ENCODE measurements at places on chromosomes 6 and 20.

- no peak for DNase-seq
Measured at GRCh38 chr6:126206504-126207246, 133.2 kb upstream of the CENPW start.

GRCh38 chr20:43761386-43762340, 34.9 kb upstream of the GTSF1L start:
- no peak for DNase-seq

DNA sequence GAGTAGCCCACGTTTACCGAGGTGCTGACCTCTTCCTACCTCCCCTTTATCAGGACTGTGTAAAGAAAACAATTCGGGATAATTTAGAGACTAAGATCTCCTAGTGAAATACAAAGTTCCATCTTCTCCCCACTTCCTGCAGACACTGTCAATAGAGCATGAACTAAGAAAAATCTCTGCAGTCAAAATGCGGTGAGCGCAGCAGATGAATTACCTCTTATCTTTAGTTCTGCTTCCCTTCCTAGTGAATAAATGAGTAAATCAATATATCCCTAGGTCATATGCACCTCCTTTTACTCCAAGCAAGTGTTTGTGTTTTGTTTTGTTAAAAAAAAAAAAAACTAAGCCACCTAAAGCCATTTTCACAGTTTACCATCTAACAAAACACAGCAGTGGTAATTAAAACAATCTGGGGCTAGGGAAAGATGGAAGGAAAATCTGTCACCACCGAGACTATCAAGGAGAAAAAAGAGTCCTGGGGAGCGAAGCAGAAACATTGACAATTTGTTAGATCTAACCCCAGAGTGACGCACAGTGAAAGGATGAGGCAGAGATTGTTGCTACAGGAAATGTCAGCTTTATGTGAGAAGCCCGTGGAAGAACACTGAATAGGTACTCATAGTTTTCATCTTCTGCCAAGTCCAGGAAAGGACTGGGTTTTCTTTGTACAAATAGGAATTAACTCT, 159.4 kb upstream of the SPTLC3 start:
- no peak for DNase-seq

GRCh38 chr6:167731216-167731615, 95.5 kb upstream of the AFDN start:
- no peak for DNase-seq

DNA sequence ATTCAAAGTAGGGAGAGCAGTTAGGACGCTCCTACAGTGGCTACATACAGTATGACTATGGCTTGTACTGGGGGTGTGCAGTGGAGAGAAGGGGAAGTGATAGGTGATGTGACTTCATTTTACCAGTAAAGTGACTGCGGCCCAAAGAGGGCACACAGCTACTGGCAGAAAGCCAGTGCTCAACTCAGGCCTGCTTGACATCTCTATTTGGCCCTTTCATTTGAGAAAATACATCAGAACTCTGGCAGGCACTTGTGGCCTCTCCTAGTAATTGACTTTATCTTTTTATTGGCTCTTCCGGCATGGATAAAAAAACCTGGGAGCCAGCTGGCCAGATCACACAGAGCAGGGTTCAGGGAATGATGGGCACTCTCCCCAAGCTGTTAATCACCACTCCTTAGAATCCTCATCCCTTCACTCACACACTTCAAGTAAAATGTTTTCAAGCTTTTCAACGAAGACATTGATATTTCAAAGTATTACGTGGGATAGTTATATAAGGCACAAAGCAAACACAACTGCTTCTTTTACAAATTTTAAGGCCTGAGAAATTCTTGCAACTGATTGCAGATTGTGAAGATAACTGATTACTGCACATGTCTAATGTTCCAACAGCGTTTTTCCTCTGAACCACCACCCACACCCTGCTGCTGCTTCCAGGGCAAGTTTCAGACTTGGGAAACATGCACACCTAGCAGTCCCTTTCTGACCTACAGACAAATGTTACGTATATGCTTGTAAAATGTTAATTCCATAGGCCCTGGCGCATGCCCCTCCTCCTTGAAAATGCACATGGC, 73.5 kb downstream of the TNFRSF21 start:
- no peak for DNase-seq

GRCh38 chr6:22036275-22036674, 260.6 kb downstream of the PRL start:
- DNase-seq = no peak

GRCh38 chr6:71383901-71384489, 95.4 kb downstream of the OGFRL1 start:
- no peak for DNase-seq

DNA sequence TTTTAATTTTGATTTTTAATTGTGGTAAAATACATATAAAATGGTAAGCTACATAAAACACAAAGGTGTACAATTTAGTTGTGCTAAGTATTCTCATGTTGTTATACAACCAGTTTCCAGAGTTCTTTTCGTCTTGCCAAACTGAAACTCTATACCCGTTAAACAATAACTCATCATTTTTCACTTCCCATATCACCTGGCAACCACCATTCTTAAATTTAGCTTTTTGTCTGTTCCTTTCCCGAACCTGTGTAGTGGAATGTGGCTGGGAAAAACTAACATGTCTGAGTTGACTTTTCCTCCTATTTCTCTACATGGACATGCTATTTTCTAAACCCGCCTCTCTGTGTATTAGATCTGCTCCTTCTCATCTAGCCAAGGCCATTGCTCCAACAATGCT, 27.6 kb downstream of the RPRD1B start:
- no peak for DNase-seq

DNA sequence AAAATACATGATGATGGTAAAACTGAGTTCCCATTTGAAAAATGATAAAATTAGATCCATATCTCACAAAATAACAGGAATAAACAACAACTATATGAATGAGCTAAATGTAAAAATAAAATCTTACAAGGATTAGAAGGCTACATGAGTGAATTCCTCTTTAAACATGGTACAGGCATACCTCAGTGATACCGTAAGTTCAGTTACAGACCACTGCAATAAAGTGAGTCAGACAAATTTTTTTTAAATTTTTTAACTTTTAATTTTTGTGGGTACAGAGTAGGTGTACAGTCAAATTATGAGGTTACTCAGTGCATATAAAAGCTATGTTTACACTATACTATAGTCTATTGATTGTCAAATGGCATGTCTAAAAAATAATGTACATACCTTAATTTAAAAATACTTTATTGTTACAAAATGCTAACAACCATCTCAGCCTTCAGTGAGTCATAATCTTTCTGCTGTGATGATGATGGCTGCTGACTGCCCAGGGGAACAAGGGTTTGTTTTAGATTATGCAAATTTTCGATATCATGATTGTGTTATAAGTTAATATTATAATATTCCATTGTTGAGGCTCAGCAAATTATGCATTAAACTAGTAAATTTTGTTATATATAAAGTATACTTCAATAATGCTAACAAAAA, 222.8 kb upstream of the RUNX2 start:
- DNase-seq = no peak

DNA sequence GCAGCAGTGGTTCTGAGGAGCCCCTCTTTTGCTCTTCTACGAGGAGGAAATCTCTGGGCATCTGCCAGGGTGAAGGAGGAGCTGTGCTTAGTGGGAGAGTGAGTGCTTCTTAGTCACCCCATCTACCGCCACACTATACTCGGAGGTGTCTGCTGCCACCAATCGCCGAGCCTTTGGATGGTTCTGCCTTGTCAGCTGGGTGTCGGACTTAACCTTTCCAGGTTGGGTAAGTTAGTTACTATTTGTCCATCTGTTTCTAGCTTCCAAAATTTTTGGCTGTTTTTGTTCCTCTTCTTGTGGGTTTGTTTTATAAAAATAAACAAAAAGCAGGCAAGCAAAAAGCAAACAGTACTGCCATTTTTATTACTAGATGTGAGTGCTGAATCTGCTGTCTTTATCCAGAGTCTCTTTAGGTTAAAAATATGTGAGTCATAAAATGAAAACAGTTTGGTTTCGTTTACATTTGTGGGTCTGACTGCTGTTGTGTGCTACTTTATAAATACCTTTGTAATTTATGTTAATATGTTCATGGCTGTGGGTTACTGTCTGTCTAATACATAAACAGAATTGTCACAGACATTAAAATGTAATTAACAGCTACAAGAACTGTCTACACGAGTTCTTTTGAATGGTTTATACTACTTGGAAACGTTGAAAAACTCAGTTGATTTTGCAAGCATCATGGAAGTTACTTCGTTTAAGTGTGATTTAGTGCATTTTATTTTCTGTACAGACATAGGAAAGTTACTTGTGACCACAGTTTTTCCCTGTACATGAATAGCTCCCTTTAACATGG, 89.2 kb downstream of the ARID1B start:
- no peak for DNase-seq

Measured in GM19239 (cell line).